ENCODE measurements at places on chromosomes 16 and 17.

DNA sequence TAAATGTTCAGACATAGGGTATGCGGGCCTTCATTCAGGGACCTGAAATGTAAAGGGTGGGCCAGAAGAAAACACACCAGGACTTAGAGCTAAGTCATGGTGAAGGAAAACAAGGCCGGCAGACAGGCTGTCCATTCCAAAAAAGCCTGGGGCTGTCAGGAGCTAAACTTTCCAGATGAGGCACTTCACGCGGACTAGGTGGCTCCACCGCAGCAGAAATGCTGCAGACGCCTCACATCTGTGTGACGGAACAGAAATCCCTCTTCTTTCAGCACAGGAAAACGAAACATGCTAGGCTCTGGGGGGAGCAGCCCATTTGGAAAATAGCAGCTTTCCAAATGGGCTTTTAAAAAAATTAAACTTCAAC, 88.7 kb downstream of the HS3ST3A1 start:
- DNase-seq = no peak

GRCh38 chr17:74742153-74742515, 5.1 kb downstream of the RAB37 start:
- DNase-seq = peak; percentile 44

DNA sequence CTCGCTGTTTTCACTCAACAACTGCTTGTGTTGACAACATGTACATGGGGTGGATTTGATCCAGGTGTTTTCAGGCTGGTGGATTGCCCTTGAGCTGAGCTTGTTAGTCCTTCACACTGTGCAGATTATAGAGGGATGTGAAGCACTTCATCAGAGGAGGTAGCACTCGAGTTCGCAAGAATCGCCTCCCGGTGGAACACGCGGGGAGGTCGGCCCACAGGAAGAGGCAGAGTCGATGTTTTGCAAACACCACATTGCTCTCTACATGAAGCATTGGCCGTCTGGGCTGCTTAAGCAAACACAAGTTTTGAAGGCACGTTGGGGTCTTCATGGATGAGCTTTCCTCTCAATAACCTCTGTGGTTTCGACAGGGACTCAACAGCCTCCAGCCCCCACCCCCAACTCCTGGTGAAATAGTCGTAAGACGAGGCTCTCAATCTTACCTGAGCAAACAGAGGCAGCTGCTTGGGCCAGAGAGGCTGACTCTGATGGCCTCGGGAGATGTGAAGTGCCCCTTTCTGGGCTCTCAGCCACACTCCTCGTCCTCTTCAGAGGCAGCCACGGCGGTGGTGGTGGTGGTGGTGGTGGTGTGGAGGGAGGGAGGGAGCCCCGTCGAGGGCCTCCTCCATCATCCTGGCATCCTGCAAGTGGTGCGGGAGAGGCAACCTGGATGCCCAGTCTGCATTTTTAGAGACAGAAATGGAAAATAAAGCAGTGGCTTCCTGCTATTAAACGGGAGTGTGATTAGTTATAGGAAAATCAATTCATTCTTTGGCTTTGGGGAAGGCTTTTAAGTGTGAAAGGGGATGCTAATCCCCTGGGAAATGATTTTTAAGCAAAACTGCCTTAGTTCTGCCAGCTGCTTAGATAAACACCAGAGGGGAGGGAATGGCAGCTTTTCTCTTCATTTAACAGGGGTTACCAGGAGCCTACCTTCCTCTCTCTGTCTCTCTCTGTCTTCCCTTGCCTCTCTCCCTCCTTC, 552.5 kb upstream of the EEF2KMT start:
- DNase-seq = no peak

DNA sequence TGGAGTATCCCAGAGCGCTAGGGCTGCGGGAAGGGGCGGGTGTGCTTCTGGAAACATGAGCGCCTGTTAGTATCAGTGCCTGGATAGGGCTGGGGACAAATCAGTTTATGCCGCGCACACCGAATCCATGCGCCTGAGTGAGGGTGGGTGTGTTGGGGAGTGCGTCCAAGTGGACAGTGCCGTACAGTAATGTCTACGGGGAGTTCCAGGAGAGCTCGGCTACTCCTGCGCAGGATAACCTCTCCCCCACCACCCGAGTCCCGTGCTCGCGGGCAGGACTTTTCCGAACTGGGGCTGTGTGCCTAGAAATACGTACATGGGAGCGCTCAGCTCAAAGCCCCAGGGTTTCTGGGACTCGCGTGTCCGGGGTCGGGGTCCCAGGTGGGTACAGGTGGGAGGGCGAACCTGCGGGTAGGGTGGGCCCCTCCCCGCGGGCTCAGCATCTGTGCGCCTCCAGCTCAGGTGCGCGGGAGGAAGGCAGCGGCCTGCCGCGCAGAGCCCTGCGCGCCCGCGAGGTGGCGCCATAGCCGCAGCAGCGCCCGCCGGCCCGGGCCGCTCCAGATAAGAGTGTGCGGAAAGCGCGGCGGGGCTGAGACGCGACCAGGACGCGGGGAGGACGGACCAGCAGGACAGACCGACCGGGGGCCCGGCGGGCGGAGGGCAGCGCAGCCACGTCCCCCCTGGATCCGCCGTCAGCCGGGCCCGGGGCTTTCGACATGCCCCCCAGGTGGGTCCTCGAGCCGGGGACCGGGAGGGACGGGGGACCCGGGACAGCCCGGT, at the start of gene HIC1:
Gene HIC1, plus strand, starts transcription at position 592 of the 780 bp plus-strand sequence. CDS start 1,588 bp downstream, outside the sequence.
- DNase-seq = peak; percentile 84

DNA sequence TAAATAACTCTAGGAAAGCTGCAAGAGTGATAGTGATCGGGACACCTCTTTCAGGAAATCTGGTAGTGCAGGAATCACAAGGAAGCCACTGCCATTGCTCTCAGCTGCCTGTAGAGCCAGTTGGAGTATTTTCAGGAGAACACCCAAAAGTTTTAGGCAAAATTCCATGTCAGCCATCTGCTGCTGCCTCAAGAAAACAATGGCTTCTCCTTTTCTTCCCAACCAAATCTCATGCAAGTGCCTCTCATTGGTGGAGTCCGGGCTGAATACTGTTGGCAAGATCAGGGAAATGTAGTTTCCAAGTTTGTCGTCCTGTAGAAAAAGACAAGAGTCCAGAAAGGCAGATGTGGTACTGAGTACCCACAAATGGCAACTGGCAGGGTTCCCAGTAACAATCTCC, 54.9 kb upstream of the TANC2 start:
- DNase-seq = no peak

GRCh38 chr16:11316331-11317015, 28.8 kb upstream of the RMI2 start:
- DNase-seq = no peak

- DNase-seq = no peak
Observed at GRCh38 chr16:11557801-11558200, 28.9 kb downstream of the LITAF start.

DNA sequence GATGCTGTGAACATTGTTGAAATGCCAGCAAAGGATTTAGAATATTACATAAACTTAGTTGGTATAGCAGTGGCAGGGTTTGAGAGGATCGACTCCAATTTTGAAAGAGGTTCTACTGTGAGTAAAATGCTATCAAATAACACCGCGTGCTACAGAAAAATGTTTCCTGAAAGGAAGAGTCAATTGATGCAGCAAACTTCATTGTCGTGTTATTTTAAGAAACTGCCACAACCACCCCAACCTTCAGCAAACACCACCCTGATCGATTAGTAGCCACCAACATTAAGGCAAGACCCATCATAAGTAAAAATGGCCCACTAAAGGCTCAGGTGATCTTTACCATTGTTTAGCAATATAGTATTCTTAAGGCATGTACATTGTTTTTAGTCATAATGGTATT, 27.3 kb downstream of the HLF start:
- DNase-seq = no peak

GRCh38 chr16:23174622-23175021, 7.9 kb upstream of the SCNN1G start:
- no peak for DNase-seq

DNA sequence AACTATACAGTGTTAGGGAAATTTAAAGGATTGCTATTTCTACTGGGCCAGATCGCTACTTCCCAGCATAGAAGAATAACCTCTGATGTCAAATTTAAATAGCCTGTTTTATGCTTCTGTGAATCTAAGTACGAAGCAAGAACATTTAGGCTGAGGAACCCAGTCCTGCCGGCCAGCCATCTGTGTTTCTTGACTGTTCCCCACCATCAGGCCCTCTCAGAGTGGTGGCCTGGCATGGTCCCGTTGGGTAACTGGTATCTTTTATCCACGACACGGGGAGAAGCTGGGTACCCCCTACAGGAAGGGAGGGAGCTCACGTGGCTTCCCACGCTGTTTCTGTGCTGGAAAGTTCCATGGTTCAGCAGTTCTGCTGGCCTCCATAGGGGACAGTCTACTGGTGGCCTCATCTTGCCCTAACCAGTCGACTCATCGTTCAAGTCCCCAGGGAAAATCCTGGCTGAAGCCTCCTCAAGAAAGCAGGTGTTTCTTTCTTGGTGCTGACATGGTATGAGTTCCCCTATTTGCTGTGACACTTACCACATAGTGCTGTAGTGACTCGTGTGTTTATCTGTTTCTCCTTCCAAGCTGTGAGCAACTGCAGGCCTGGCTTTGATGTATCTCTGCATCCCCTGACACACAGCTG, 201.7 kb upstream of the NLRP1 start:
- no peak for DNase-seq

- no peak for DNase-seq
Observed at GRCh38 chr16:79336437-79337229, 263.9 kb downstream of the MAF start.

DNA sequence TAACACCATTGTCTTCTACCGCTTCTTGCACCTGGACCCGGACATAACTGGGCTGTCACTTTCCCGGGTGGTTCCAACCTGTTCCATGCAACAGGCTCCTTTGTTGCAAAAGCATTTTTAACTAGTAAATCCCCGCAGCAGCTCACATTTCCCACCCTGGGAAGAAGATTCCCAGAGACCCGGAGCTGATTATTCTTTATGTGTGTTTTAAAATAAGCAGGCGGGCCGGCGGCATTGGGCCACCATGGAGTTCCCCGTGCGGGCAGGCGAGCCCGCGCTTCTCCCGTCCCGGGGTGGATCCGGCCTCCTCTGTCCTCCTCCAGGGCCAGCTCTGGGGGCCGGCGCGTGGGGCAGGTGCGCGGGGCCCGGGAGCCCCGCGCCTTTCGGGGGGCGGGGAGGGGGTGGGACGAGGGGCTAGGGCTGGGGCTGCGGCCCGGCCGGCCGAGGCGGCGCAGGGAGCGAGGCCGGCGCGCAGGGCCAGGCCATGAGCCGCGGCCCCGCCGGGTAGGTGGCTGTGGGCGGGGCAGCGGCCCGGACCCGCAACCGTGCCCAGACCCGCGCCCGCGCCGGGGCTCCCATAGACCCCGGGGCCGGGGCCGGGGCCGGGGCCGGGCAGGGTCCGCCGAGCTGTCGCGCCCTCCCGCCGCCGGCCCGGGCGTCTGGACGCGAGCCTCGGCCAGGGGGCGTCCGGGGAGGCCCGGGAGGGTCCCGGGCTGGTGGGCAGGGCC, 1.7 kb downstream of the CRAMP1 start:
- no peak for DNase-seq

GRCh38 chr17:66547151-66547865, 244.9 kb downstream of the PRKCA start:
- DNase-seq = no peak

DNA sequence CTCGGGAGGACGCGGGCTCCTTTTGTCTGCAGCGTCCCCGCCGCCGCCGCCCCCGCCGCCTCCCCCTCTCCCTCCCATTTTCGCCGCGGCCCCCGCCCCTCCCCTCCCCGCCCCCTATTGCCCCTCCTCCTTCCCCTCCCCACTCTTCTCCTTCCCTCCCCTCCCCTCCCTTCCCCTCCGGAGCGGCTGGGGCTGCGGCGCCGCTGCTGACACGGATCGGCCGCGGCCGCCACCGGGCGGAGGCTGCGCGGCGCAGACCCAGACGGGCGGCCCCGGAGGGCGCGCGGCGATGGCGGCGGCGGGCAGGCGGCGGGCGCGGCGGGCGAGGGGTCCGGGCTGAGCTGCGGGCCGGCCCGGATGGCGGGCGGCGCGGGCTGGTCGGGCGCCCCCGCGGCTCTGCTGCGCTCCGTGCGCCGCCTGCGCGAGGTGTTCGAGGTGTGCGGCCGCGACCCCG, at the start of gene RAB11FIP4:
Gene RAB11FIP4, plus strand, starts transcription at position 180 of the 454 bp plus-strand sequence. Its CDS starts 178 bp downstream, at position 358.
- DNase-seq = no peak

- no peak for DNase-seq
Observed at GRCh38 chr17:51128076-51128475, 7.4 kb upstream of the SPAG9 start.

- peak; percentile 58 for DNase-seq
Observed at GRCh38 chr17:29620271-29620670, 2.4 kb downstream of the CORO6 start.
